ENCODE measurements at places on chromosomes 6 and 20.
A peak's percentile ranks its signal among the peaks of the same experiment; 100 is the strongest.

- DNase-seq: no peak
Measured at GRCh38 chr6:3777730-3778461, 26.4 kb upstream of the PXDC1 start.

DNA sequence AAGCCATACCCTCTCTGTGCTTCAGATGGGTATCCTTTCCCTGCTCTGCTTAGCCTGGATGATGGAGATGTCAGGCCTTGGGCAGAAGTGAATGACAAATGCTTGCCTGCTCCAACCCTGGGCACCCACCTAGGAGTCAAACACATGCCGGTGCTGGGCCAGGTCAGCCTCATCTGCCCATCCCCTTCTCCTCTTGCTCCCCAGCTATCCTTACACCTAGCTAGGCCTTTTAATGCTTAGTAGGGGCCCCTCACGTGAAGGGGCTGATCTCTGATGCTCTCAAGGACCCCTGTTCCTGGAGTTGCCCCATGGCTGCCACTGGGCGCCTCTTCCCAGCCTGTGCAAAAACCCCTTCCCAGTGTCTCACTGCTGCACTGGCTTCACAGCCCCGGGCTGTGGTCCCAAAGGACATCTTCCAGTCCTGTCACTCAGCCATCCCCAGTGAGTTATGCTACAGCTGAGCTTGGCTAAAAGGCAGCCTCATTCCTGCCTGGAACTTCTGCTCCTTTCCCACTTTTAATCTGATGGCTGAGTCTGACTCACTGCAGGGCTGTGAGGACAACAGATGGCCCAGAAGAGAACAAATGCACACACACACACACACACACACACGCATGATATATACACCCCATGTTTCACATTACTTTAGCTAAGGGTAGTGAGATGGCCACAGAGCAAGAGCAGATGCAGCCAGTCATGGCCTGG lies 12.8 kb upstream of the SDCBP2 start:
- no peak for DNase-seq

DNA sequence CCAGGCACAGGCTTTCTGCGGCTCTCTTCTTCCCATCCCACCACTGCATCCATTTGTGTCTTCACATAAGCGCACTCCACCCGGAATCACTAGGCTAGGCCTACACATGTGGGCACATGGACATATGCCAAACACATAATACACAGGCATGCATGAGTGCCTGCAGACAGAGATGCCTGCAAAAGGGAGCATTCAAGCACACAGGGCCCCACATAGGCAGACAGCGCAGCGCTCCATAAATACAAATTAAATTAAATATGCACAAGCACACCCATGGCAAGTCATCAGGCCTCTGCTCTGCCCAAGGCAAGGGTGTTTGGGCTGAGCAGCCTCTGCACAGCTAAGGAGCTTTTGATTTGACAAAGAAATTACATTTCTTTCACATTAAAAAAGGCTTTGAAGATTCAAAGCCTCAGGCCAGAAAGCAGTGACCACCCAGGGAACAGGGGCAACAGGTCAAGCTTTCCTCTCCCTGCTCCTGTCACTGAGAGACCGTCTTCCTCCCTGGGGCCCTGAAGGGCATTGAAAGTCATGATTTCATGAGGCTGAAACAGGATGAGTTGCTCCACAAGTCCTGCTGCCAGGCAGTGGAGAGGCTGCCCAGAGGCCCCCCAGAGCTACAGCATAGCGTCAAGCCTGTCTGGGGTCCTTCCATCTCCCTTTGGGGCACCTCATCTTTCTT lies 134.2 kb upstream of the LRFN2 start:
- no peak for DNase-seq

GRCh38 chr6:53159558-53159957 lies 10.9 kb upstream of the GCM1 start:
- no peak for DNase-seq

GRCh38 chr6:156193381-156193780 lies 583.8 kb upstream of the ARID1B start:
- no peak for DNase-seq

DNA sequence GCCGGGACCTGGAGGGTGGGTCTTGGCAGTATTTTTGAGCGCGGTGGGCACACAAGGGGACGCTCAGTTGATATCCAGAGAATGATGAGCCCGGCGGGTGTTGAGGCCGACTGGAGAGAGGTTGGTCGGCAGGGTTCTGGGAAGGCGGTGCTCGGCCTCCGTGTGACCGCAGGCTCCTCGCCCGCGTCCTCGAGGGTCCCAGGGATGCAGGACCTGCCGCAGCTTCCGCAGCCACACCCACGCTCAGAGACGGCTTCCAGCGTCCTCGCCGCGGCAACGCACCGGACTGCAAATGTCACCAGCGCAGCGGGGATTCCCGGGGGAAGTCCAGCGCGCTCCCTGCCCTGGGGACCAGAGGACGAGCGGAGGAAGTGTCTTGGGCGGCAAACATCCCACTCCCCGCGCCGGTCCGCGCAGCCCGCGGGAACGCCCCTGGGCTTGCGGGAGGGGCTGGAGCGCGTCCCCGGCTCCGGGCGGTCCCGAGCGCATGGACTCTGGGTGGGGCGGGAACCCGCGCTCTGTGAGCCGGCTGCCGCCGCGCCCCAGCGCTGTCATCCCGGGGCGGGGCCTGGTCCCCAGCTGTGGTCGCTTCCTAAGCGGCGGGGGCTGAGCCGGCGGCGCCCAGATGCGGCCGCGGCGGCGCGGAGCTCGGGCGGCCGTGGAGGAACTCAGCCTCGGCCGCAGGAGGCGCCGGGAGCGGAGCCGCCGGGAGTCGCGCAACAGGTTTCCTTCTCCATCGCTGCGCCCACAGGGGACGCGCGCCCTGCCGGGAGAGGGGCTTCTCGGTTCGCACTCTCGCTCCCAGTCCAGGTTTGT lies at the start of gene STX11:
TSS of gene STX11 (plus strand) at position 624 of the 816 bp plus-strand sequence. CDS start 36,111 bp downstream, outside the sequence.
- DNase-seq: peak; percentile 89

DNA sequence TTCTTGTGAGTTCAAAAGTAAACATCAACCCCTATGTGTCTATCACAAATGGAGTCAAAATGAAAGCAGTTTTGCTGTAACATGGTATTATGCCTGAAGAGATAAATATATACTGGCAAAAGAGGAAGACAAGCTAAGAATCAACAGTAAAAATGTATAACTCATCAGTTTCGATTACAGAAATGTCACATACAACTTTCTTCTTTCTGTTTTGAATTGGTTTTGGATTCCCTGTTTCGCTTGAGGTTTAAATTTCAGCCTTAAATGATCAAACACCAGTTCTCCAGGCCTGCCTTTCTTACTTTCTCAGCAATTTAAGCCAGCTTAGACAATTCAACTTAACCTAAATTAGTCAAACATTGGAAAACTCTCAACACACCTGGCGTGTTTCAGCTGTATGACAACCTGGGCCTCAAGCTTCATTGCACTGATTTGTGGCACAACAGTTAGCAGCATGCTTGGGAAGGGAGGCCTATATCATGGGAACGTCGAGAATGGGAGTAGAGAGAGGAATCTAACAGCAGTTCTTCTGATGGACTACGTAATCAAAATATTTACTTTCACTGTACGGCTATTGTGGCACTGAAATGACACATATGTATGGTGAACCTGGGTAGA lies 51.9 kb upstream of the MARCKS start:
- DNase-seq: peak; percentile 67

- no peak for DNase-seq
Measured at GRCh38 chr6:31586008-31586407, at the start of gene LST1. LST1 (plus strand) TSS chr6:31586277; CDS start chr6:31587300, 1,023 bp downstream.

GRCh38 chr6:155026022-155026705 lies 31.0 kb downstream of the TIAM2 start:
- DNase-seq: no peak

DNA sequence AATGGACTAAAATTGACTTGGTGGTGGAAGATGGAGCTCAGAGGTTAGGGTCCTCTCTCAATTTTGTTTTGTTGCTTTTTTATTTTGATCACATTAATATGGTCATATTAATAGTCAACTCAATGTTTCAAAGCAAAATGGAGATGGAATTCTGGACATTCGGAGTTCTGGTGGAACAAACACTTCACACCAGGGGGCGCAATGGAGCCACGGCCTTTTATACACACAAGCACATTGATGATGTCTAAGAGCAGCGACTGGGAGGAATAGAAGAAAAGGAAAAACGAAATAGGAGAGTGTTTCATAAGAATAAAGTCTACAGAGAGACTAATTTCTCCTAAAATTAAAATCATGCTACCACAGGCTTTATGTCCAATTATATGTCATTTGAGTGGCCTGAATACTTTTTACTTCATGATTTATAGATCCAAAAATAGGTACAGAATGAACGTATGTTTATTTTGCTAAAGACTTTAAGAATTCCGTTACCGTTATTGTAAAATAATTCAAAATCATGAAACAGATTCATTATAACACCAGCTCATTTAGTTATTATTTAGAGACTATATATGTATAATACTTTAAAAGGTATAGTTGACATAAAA lies 197.6 kb upstream of the SASH1 start:
- peak; percentile 42 for DNase-seq

GRCh38 chr6:34084591-34085290 lies 61.1 kb downstream of the GRM4 start:
- DNase-seq: no peak

GRCh38 chr6:16319813-16320532 lies 81.6 kb downstream of the GMPR start:
- DNase-seq: peak; percentile 59

GRCh38 chr20:1507276-1507675 lies 16.1 kb upstream of the SIRPB2 start:
- DNase-seq: no peak

GRCh38 chr6:14004258-14004657 lies 79.5 kb downstream of the RNF182 start:
- DNase-seq: no peak

GRCh38 chr6:13011612-13012146 lies 295.1 kb downstream of the PHACTR1 start:
- no peak for DNase-seq

GRCh38 chr6:44674226-44675155 lies 287.0 kb downstream of the CDC5L start:
- DNase-seq: no peak

GRCh38 chr6:3911614-3912336 lies 62.6 kb downstream of the FAM50B start:
- no peak for DNase-seq

GRCh38 chr6:166456395-166457156 lies 73.8 kb upstream of the MPC1 start:
- DNase-seq: no peak

- no peak for DNase-seq
Measured at GRCh38 chr20:53795170-53795569, 201.5 kb upstream of the ZNF217 start.

DNA sequence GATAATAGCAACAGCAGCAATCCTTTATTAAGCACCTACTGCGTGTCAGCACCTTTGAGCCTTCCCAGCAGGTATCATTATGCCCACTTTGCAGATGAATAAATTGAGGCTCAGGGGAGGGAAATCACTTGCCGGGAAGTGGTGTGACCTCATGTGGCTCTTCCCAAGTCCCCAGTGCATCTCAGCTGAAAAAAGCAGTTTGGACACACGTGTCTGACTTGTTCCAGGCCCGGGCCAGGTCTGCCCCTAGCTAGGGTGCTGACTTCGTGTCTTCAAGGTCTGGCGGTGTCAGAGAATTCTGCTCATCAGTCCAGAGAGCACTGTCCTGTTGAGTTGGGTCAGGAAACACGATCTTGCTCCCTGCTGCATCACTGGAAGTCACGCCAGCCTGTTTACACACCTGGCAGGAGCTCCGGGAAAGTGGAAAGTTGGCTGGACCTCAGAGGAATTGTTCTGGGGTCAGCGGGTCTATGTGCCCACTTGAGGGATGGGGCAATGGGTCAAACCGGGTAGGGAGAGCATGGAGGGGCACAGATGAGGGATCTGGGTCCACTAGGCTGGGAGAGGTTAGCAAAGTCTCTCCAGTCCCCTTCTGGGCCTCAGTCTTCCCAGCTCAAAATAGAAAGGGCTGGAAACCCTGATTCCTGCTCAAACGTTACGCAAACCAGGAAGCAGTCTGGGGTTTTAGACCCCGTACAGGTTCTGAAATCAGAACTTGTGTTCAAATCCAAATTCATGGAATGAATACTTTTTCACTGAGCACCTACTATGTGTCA lies 10.5 kb downstream of the SLC13A3 start:
- DNase-seq: no peak

- DNase-seq: peak; percentile 56
Measured at GRCh38 chr6:136643850-136644596, 93.8 kb upstream of the MAP7 start.

DNA sequence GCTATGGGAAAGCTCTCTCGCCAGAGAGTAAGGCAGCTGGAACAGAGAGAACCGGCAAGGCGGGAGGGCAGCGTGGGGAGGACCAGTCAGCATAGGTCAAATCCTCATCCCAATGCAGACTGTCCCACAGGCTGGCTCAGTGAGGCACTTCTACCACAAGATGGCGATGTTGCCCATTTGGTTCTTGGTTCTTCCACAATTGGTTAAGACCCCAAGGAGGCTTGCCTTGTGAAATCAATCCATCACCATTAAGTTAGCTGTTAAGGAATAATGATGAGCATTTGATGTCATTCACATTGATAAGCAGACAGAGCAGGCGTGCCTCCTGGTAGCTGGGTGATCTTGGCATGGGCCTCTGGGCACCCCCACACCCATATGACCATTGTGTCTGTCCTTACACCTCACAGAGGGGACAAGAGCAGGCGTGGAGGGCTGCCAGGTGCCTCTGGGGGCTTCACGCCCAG lies 2.4 kb downstream of the CSTL1 start:
- peak; percentile 80 for DNase-seq

DNA sequence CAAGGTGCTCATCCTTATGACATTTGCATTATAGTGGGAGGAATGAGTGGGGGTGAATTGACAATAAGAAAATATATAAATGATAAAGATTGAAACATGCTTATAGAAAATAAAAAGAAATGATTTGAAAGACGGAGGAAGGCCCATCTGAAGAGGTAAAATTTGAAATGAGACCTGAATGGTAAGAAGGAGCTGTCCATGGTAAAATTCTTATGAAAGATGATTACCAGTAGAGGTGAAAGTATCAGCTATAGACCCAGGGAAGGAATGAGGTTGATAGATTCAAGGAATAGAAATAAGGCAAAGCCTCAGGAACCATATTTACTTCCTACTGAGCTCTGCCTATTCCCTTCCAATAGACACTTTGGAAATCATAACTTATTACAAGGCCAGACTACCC lies 149.7 kb downstream of the HTR1B start:
- DNase-seq: no peak

GRCh38 chr6:39808346-39808745 lies 16.2 kb downstream of the DAAM2 start:
- DNase-seq: no peak

- DNase-seq: no peak
Measured at GRCh38 chr20:12093057-12093796, 175.5 kb downstream of the BTBD3 start.

DNA sequence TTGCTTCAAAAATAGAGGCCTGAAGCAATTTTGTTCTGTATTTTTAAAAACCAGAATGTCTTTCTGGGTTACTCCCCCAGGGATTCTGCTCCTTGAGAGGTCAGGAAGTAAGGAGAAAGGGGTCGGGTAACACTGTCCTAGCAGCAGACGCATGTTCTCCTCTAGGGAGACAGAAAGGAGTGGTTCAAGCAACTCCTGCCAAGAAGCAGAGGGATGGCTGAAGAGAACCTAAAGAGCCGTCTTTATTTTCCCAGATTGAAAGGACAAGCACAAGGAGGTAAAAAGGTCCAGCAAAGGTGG lies 58.0 kb upstream of the SLC4A11 start:
- DNase-seq: no peak
